Karpas-422 (cell line): ENCODE measurements at places on chromosomes 12 and 14. TPM values are rescaled to one million over a fixed set of nuclear protein-coding genes. Genes with fewer than 3 reads are reported as not detected.

DNA sequence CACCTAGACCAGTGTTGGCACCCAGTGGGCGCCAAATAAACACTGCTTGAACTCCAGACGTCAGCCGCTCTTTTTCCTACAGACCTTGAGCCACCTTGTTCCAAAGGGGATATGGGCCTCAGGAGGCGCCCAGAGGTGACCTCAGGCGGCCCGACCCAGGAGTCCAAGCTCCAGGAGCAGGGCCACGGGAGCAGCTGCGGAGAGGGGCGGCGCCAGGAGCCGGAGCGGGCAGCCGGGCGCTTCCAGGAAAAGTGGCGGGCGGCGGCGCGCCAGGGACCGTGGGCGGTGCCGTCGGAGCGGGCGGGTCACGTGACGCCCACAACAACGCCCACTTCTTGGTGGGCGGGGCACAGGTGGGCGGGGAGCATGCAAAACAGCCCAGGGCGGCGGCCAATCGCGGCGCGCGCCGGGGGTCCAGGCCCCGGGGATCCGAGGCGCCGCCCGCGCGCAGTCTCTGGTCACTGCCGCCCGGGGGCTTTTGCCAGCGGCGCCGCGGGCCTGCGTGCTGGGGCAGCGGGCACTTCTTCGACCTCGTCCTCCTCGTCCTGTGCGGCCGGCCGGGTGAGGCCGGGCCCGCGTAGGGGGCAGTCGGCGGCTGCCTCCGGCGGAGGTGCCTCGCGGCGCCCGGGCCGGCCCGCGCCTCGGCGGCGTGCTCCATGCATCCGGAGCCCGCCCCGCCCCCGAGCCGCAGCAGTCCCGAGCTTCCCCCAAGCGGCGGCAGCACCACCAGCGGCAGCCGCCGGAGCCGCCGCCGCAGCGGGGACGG lies at the start of gene ORAI1:
Gene ORAI1 (plus strand): TSS at position 444 of the 766 bp plus-strand sequence.
- peak; percentile 96 for DNase-seq
- H3K36me3 ChIP-seq: 0 out of 2 replicates have a peak, but pooled peaks cover 5% of the 10 kb centered on the region
- peak within 1 kb of the TSS; percentile 85 for H3K27ac ChIP-seq
- peak within 1 kb of the TSS; percentile 72 for H3K4me3 ChIP-seq
- no peaks in the 10 kb centered on the region for H3K27me3 ChIP-seq

- H3K27ac ChIP-seq: no peak overlapping the region
- no peaks in the 10 kb centered on the region for H3K36me3 ChIP-seq
- no peaks in the 10 kb centered on the region for H3K27me3 ChIP-seq
- peaks cover 4% of the 10 kb centered on the region for H3K4me1 ChIP-seq
Observed at GRCh38 chr14:34496007-34496678, 34.1 kb upstream of the SPTSSA start.

DNA sequence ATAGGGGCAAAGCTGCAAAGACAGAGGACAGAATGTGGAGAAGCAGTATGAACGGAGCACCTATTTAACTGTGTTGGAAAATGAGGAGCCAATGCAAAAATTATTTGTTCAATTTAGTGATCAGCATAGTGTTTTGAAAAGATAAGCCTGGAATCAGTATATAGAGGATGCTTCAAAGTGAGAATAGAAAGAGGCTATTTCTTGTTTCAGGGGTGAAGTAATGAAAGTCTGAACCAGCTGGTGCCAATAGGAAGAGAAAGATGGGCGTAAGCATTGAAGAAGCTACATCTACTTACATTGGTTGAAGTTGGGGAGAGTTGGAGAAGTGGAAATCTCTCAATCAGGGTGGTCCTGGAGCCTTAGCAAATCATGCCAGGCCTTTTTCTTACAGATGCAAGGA lies 77.3 kb upstream of the SLC38A4 start:
- DNase-seq: no peak
- no peaks in the 10 kb centered on the region for H3K27me3 ChIP-seq
- no peaks in the 10 kb centered on the region for H3K36me3 ChIP-seq

DNA sequence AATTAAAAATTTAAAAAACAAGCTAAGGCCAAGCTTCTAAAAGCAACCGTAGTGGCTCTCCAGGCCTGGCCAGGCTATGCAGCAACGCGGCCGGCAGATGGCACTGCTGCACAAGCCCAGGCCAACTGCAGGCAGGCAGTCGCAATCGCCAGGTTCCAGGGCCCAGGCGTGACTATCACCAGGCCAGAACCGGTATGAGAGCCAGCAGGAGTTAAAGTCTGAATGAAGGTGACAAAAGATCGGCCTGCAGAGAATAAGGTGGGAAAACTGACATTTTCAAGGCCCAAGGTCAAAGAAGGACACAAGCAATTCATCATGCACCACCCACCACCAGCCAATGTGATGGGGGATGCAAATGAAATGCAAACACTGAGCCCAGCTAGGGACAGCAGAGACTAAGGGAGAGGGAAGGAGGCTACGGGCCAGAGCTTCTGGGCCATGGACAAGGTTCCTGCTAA lies 43.6 kb upstream of the ANO2 start:
- no peaks in the 10 kb centered on the region for H3K36me3 ChIP-seq
- no peak overlapping the region for H3K4me3 ChIP-seq
- peak; percentile 88 for DNase-seq
- no peak overlapping the region for H3K27ac ChIP-seq
- peaks cover 6% of the 10 kb centered on the region for H3K4me1 ChIP-seq
- H3K27me3 ChIP-seq: no peaks in the 10 kb centered on the region

DNA sequence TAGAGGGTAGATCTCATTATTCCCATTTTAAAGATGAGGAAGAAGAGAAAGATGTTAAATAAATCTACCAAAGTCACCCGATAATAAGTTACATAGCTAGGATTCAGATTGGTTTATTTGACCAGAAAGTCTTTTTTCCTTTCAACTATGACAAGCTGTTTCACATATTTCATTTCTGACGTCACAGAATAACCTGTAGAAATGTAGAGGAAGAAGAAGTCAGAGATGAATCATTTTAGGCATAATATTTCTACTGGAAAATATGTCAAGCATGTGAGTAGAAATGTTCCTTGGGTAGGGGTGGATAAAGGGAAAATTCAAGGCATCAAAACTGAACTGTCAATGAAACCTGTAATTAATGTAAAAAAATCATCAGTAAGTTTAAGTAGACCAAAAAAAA lies 107.0 kb downstream of the MGST1 start:
- H3K4me1 ChIP-seq: no peaks in the 10 kb centered on the region
- H3K4me3 ChIP-seq: no peak overlapping the region
- DNase-seq: no peak

- H3K36me3 ChIP-seq: peaks cover 23% of the 10 kb centered on the region; the same call in 1 of the 2 replicates
- no peaks in the 10 kb centered on the region for H3K4me1 ChIP-seq
- H3K27ac ChIP-seq: no peak overlapping the region
Observed at GRCh38 chr12:112450725-112451124, 32.0 kb downstream of the PTPN11 start.

- no peaks in the 10 kb centered on the region for H3K27me3 ChIP-seq
- H3K4me3 ChIP-seq: no peak overlapping the region
- peaks cover 20% of the 10 kb centered on the region for H3K4me1 ChIP-seq
- H3K36me3 ChIP-seq: no peaks in the 10 kb centered on the region
- H3K27ac ChIP-seq: no peak overlapping the region
Observed at GRCh38 chr14:81303258-81303935, 82.6 kb upstream of the GTF2A1 start.

- peaks cover 3% of the 10 kb centered on the region; the same call in 1 of the 2 replicates for H3K27me3 ChIP-seq
- no peaks in the 10 kb centered on the region for H3K36me3 ChIP-seq
- DNase-seq: peak; percentile 54
- no peak overlapping the region for H3K27ac ChIP-seq
- H3K4me1 ChIP-seq: no peaks in the 10 kb centered on the region
Observed at GRCh38 chr12:27434673-27435565, 11.6 kb upstream of the SMCO2 start.

GRCh38 chr12:130795906-130796305 lies 43.1 kb downstream of the STX2 start:
- H3K27me3 ChIP-seq: no peaks in the 10 kb centered on the region
- no peak overlapping the region for H3K4me3 ChIP-seq
- no peak overlapping the region for H3K27ac ChIP-seq
- peaks cover 12% of the 10 kb centered on the region; the same call in 1 of the 2 replicates for H3K36me3 ChIP-seq
- DNase-seq: no peak
- H3K4me1 ChIP-seq: no peaks in the 10 kb centered on the region

- H3K4me3 ChIP-seq: no peak overlapping the region
- no peaks in the 10 kb centered on the region for H3K27me3 ChIP-seq
- no peaks in the 10 kb centered on the region for H3K36me3 ChIP-seq
- H3K27ac ChIP-seq: no peak overlapping the region
Observed at GRCh38 chr12:9796346-9796745, 30.9 kb upstream of the KLRF1 start.

The KITLG gene
- total RNA-seq: not detected in 2 replicates

The NRXN3 gene
- not detected in 2 replicates for total RNA-seq

The PMCH gene
- not detected in 2 replicates for total RNA-seq

The B4GALNT1 gene
- 0.58 and 0.63 TPM in 2 replicates for total RNA-seq

The MIP gene
- not detected in 2 replicates for total RNA-seq

The IPO8 gene
- 30.1 and 33.6 TPM in 2 replicates for total RNA-seq

The P3H3 gene
- total RNA-seq: 3.1 and 8.3 TPM in 2 replicates

The KCNC2 gene
- not detected in 2 replicates for total RNA-seq
